Kidney epithelial cell (primary cell): ENCODE measurements at places on chromosomes 4 and X. TPM values are rescaled to one million over a fixed set of nuclear protein-coding genes. Genes with fewer than 3 reads are reported as not detected.
A peak's percentile ranks its signal among the peaks of the same experiment; 100 is the strongest.

GRCh38 chrX:67582436-67582835 is 38.6 kb downstream of the AR start:
- no peak for DNase-seq

Gene SORBS2
- 18.8 and 21.4 TPM in 2 replicates for total RNA-seq

- DNase-seq: no peak
Observed at GRCh38 chr4:100869276-100869675, 351.5 kb upstream of the EMCN start.

Gene KLHL34
- total RNA-seq: 0.04 TPM in 1 of 2 replicates, not detected in the other

Gene EDNRA
- total RNA-seq: 11.7 and 13.8 TPM in 2 replicates

GRCh38 chr4:148067301-148067916 is 335.5 kb downstream of the ARHGAP10 start:
- DNase-seq: no peak

Gene CTSO
- total RNA-seq: 11.9 and 12.9 TPM in 2 replicates

Gene USP26
- not detected in 2 replicates for total RNA-seq

GRCh38 chr4:168092176-168092712 is at the start of gene ANXA10:
ANXA10 (plus strand) TSS chr4:168092537; CDS start chr4:168092701, 164 bp downstream.
- no peak for DNase-seq

DNA sequence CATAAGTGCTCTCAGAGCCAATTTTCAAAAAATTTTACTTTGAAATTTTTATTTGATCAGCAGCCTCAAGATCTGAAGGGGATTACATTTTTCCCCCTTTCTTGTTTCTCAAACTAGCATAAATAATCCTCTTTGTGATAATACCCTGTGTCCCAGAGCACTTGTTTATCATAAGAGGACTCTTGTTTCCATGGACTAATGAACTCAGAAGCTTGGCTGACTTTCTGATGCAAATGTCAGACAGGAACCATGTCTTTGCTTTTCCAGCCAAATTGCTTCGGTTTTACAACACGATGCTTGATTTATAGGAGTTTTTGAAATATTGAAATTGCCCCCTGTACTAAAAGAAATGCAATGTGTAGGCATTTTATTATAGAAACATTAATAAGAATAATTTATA is 859.3 kb upstream of the LCORL start:
- DNase-seq: no peak

DNA sequence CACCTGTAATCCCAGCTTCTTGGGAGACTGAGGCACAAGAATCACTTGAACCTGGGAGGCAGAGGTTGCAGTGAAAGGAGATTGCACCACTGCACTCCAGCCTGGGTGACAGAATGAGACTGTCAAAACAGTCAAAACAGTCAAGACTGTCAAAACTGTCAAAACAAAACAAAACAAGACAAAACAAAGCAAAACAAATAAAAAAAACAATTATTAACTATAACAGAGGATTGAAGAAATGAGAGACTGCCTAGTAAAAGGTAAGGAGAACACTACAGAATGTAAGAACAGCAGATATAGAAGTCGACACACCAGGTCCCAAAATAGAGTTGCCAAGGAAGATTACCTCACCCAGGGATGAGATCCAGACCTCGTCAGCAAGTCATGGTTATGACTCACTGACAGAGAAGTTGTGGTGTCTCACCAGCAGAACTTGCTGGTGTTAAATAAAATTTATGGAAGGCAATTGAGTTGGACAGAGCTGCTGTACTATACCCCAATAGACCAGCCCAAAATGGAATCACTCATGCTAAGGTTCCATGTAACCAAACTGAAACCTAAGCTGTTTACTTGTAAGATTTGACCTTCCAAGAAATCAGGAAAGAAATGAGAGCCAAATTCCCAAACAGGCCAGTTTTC is 32.1 kb upstream of the GK start:
- DNase-seq: peak; percentile 53

DNA sequence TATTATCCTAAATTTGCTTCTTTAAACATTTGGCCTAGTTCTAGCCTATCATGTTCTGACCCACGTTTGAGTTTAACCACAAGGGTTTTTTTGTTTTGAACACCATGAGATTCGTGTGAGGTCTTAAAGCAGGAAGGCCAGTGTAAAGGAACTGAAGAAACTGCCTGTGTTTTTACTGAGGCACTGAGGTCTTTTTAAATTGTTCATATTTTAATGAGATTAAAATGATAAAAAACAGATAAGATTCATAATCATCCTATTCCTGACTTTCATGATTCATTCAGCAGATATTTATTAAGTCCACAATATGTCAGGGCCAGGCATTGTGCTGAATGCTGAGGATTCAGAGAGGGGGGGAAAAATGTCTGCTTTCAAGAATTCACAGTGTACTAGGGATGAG is 3.2 kb downstream of the RPS6KA3 start:
- DNase-seq: no peak

DNA sequence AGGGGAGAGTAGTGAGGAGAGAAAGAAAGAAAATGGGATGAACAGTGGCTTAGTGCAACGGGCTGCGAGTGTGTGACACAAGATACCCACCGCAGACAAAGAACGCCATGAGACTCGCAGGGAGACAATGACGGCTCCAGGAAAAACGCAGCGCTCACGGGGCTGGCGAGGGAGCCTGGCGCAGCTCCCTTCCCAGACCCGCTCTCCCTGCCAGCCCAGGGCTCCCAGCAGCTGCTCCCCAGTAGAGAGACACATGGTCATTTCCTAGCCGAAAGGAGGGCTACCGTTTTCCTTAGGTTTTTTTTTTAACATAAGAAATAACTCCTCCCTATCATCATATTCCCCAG is 149.5 kb downstream of the MAML3 start:
- DNase-seq: no peak

Gene SPP1
- total RNA-seq: 158 and 160 TPM in 2 replicates

- no peak for DNase-seq
Observed at GRCh38 chrX:51893931-51894696, 691 bp downstream of the MAGED1 start.

Gene FAM9B
- not detected in 2 replicates for total RNA-seq

Gene SERTM2
- total RNA-seq: not detected in 2 replicates

GRCh38 chr4:150862829-150863228 is 152.3 kb downstream of the LRBA start:
- DNase-seq: no peak

Gene UGT2A3
- total RNA-seq: not detected in 2 replicates

Gene SETD7
- 37.7 and 38.7 TPM in 2 replicates for total RNA-seq

DNA sequence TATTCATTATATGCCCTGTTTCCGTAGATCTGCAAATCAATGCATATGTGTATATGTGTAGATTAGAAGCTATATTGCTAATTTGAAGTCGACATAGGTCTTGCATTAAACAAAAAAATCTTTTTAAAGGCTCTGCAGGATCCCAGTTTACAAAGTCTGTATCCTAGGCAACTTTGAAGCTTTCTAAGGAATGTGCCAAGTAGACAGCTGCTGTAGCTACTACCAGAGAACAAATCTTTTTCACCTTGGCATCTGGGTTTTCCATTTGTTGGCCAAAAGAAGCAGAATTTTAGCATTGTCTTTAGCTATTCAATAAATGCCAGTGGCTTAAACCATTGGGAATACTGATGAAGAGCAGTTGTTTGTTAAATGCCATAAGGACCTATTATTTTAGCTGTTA is 88.0 kb downstream of the NAA11 start:
- DNase-seq: no peak

DNA sequence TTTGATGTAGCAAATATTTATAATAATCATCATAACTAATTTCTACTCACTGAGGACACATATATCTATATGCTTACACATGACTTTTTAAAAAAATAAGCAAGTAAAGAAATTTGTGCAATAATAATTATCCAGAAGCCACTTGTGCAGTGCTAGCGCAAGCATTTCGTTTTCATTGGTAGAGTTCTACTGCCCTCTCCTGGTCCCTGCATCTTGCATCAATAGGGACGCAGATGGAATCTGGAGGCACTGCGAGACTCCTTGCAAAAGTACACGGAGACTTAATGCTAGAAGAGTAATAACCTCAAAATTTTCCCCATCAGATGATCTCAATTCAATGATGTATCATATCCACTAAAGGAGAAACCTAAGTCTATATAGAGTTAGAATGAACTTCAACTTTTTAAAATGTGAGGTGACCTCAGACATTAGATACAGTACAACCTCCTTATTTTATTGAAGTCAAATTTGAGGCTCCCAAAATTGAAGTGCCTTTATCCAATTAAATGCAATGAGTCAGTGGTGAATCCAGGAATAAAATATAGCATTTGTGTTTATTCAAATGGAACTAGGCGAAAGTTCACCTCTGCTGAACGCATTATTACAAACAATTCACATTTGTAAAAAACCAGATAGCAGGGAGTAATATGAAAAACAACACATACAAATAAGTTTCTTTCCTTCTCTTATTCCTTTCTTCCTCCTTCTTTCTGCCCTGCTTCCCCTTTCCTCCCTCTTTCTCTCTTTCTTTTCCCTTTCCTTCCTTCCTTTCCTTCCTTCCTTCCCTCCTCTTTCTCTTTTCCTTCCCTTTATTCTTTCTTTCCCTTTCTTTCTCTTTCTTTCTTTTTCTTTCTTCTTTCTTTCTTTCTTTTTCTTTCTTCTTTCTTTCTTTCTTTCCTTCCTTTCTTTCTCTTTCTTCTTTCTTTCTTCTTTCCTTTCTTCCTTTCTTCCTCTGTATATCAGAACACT is 450.0 kb downstream of the ANKRD50 start:
- DNase-seq: peak; percentile 34

Gene MFAP3L
- total RNA-seq: 14.2 and 17.4 TPM in 2 replicates

- no peak for DNase-seq
Observed at GRCh38 chr4:98210281-98210680, 50.9 kb upstream of the RAP1GDS1 start.

DNA sequence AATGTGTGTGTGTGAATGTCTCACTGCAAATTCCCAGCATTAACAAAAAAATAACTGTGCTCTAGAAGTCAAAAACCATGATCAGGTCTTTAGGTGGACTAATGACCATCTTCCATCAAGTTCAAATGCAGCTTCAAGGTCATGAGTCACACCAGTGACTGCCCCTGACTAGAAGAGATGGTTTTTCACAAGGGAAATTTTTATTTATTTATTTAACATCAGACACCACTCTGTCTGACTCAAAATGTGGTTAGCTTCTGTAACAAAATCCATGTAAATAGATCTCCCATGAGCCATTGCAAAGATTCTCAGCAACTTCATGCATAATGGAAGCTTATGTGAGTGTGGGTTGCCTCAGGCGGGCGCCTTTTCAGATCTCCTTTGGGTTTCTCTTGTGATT is 219.2 kb downstream of the KIT start:
- DNase-seq: no peak

DNA sequence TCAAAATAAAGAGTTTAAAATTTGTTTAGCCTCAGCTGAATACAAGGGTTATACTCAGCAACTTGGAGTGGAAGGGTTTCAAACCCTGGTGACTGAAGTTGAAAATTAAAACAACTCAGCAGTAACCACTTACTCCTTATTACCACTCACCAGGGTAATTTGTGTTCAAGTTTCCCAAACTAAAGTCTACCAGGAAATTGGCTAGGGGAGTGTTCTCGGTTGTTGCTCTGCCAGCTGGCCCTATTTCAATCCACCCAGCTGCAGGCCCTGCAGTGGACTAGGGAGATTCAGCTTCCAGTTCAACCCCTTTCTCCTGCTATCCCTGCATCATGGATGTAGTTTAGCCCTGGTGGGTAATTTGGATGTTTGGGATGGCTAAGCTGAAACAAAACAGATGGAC is 37.8 kb upstream of the EXOC1L start:
- DNase-seq: no peak

GRCh38 chr4:168564023-168564422 is 67.2 kb downstream of the PALLD start:
- DNase-seq: no peak

GRCh38 chrX:19886883-19887531 is 393 bp downstream of the SH3KBP1 start:
- no peak for DNase-seq

DNA sequence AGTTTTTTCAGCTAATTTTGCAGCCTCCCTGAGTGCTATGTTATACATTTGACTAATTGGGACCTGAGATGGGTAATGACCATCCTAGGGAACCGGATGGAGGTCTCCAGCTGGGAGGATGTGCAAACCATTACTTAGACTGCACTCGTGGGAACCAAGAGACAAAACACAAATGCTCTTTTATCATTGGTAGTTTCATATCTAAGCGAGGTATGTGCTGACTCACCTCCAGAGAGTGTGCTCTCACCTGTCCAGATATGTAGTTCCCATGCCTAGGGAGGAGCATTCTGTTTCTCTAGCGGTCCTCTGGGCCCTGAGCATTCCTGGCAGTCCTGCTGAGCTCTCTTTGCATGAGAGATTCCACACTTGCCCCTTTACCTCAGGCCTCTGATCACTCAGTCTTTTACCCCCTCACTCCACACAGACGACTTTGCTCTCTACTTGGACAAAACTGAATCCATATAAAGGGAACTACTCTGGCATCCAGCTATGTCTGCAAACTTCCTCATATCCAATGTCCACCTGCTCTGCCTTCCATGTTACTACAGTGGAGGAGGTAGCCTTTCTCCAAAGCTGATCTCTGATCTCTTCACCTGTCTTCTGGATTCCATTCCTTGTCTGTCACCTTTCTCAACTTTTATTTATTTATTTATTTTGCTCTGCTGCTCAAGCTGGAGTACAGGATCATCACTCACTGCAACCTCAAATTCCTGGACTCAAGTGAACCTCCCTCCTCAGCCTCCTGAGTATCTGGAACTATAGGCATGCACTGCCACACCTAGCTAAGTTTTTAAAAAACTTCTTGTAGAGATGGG is 88.4 kb downstream of the LRP2BP start:
- DNase-seq: peak; percentile 29

GRCh38 chrX:1330605-1331004 is 6.0 kb upstream of the IL3RA start:
- DNase-seq: no peak

DNA sequence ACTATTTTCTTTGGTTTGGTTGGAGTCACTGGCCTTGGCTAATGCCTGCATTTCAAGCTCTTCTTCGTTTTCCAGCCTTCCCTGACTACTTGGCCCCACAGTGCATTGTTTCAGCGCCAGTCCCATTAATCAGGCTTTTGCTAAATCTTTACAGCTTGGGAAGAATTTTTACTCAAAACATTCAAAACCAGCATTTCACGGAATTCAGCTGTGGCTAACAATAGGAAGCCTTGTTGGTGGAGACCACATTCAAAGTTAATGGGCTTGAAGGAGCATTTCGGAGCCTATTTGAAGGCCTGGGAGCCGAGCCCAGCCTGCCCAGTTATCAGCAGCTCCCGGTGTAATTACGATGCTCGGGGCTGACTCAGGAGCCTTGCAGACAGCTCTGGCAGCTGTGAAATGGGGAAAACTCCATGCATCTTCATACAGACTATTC is 30.8 kb upstream of the VCX2 start:
- no peak for DNase-seq

Gene IL9R
- total RNA-seq: 0.27 TPM in 1 of 2 replicates, not detected in the other
